Chondrocyte (in vitro differentiated cells): ENCODE measurements at places on chromosomes 6 and 20.
A peak's percentile ranks its signal among the peaks of the same experiment; 100 is the strongest.

DNA sequence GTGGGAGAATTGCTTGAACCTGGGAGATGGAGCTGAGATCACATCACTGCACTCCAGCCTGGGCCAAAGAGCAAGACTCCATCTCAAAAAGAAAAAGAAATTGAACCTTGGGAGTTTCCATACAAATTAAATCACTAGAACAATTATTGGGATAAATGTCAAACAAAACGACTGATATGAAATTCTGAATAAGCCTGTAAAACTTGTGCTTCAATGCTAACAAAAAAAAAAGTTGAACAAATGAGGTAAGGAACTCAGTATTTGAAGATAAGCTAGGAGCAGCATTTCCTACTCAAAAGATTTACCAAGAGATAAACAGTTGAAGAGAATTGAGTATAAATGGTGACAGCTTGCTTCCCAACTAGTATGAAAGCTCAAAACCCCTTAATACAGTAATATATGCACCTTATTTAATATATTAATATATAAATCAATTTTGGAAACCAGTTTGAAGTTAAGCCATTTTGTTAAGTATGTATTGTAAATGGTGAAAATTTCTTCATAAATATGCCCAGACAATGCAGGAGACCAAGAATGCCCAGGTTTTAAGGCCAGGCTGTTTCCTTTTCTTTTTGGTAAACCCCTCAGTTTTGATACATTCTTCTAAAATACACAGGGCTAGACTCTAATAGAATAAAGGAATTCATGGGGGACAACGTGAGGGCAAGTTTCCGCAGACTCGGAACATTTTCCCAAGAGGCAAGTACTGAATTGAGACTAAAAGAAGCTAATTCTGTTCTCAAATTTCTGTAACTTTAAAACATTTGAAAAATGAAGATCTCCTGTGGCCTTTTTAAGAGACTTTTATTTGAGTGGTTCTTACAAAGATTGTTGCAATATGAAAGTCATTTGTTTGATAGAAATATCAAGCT is 3.9 kb downstream of the ROMO1 start:
- no peak for DNase-seq

GRCh38 chr20:47243003-47243402 is 113.5 kb downstream of the ZMYND8 start:
- DNase-seq, result no peak

DNA sequence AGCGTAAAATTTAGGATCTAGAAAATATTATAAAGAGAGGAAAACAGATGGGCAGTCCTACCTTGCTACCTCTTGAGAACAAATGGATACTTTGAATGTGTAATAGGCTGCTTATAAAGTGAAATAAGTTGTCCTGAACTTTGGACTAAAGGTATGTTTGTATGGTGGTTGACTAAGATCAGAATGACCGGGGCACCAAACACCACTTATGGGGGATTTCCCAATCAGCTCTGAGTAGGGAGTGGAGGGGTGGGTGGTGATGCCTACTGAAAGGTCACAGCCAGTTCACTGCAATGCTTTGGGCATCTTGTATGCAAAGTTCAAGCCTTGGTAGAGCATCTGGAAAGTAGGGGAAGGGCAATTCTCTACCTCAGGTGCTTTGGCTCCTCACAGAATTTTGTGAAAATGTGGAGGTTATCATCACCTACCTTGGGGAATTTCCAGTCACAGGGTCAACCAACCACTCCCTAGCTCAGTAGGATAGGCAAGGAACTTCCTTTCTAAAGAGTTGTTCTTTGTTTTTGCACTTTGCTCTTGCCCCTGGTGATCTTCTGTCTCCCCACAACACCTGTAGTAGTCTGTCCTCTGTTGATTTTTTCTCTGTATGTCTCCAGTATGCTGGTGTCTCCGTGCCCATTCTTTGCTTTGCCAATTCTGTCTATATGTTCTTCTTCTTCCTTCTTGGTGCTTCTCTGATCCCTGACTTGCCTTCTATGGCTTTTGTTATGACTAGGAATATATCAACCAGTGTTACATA is at the start of gene TRIM31:
Gene TRIM31 (minus strand): TSS at position 88 of the 757 bp plus-strand sequence. CDS start 285 bp downstream, outside the sequence.
- no peak for DNase-seq

DNA sequence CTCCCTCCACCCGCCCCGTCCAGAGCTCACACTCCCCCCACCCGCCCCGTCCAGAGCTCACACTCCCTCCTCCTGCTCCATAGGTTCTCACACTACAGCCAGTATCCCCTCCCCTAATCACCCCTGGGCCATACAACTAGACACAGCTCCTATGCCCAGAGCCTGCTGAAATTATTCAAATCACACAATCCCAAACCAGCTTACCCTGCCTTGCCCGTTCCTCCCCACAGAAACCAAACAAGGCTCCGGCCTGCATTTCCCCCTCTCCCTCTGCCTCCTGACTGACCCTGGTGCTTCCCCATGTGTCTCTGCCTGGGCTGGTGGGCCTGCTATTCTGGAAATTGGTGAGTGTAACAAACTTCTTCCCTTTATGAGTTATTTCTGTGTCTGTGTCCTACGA is 18.6 kb downstream of the SLC2A4RG start:
- no peak for DNase-seq

DNA sequence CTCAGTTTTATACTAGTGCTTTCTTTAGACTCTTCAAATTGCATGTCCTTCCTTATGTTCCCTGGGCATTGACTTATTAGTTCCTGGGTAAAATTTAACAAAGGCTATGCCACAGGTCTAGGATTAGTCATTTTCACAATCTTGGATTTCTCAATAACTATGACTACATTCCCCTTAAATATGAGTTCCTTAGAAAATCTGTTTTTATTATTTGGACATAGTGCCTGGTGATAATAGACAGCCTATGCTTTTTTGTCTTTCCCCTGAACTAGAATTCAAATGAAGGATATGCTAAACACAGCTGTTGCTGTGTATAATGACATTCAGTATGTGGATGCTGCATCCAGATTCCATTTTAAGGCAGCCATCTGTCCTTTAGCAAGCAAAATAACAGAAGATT is 1252.8 kb upstream of the GJE1 start:
- DNase-seq, result no peak

DNA sequence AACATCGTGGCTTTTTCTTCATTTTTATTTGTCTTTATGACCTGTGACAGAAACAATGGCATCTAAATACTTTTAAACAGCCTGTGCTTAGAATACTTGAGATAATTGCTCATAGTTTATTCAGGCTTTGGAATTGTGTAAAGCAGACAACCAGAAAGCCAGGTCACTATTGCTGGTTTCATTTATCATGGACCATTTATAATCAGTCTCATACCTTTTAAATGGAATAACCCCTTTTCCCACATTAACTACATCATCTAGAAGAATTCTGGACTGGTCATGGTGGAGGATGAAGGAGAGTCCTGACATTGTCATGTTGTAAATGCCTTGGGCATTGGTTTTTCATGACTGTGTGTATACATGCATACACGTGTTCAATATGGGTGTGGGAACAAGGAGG is 661.5 kb downstream of the EPM2A start:
- no peak for DNase-seq

GRCh38 chr6:130622142-130622541 is 205.1 kb upstream of the SMLR1 start:
- no peak for DNase-seq

- peak; percentile 25 for DNase-seq
Observed at GRCh38 chr20:43658069-43658722, 8.7 kb upstream of the MYBL2 start.

DNA sequence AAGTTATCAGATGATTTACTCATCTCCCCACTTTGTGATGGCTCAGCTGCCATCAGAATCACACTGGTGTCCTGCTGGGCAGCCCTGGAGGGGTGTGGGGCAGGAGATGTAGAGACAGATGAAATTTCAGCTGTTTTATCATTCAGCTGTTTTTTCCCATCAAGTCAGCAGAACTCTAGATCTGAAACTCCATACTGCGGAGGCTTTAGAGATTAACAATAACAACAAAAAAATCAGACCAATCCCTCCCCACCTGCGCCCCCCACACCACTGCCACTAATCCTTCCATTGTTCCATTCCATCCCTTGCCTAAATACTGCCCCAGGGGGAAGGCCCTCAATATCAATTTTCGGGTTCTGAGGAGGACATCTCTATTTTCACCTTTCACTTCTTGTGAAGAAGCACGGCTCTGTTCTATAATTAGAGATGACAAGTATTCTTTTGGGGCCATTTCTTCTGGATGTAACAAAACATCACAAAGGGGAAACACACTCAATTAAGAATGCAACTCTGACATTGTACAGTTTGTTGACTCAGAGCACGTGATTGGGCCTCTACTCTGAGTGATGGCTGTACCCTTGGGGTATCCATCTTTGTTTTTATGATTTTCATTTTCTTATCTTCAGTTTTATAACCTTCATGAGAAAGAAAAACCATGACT is 396.3 kb downstream of the ZFAND3 start:
- DNase-seq, result no peak

- DNase-seq, result no peak
Observed at GRCh38 chr6:16925461-16925860, 164.2 kb upstream of the ATXN1 start.

DNA sequence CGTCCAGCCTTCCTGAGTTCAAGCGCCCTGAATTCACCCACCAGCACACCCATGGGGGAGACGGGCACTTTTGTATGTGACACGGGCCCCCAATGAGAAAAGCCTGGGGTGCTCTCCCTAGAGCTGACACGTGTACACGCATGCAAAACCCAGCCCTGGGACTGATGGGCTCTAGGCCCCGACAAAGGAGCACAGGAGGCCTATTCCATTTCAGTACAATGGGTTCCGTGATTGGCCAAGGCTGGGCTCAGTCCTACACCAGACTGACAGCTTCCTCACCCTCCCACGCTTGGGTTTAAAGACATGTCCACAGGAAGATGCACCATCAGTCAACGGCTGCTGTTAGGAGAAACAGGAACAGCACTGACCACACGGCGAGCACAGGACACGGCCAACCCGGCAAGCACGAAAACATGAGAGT is 8.8 kb downstream of the ZBTB46 start:
- DNase-seq, result no peak

DNA sequence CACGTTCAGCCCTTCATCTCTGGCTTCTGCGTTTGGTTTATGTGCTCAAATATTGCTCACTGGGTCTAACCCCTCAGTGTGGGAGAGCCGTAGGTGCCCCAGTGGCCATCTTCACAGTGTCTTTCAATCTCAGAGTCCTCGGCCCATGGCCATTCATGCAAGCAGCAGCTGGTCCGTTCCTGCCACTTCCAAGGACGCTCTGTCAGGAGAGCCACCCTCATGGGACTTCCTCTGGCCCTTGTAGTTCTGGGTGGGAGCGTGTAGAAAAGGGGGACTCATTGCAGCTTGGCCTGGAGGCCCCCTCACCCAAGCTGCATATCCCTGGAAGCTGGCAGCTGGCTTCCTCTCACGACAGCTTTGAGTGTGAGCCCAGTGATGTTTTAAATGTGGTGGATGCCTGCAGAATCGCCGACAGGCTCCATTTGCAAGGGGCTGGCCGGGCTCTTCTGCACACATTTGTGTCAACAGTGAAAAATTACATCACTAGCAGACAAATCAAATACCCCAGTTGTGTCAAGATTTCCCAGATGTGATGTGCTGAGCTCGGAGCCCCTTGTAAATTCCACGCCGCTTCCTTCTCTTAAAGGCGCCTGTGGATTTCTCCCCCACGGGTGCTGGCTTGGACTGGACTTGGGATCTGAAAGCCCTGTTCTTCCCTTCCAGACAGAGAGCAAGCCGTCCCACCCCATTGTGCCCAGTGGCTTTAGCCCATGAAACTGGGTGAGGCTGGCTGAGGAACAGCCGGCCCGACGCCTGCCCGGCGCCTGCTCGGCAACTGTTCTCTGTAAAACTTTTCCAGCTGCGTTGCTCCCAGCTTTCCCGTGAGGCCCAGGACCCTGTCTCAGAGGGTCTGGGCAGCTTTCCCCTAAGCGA is 360.1 kb downstream of the TAF4 start:
- no peak for DNase-seq

DNA sequence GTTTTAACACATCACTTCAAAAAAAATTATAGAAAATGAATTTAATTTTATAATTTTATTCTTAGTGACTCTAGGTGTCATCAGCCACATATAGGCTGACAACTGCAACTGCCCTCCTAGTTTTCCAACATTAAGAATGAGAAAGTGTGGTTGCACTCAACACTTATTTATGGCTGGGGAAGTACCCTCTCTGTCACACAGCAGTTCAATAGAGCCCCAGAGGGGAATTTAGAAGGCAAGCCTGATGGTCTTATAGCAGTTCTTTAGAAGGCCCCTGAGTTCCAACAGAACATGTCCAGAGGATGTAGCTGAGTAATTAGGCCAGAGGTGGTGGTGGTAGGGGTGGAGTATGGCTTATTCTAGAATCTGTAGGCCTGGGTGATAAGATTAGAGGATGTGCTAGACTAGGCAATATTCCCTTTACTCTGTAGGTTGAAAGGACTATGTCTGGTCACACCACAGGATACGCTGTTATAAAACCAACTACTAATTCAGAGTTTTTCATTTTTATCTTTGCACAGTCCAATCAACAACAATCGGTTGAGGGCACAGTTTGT is 226.5 kb upstream of the CITED2 start:
- DNase-seq, result no peak

DNA sequence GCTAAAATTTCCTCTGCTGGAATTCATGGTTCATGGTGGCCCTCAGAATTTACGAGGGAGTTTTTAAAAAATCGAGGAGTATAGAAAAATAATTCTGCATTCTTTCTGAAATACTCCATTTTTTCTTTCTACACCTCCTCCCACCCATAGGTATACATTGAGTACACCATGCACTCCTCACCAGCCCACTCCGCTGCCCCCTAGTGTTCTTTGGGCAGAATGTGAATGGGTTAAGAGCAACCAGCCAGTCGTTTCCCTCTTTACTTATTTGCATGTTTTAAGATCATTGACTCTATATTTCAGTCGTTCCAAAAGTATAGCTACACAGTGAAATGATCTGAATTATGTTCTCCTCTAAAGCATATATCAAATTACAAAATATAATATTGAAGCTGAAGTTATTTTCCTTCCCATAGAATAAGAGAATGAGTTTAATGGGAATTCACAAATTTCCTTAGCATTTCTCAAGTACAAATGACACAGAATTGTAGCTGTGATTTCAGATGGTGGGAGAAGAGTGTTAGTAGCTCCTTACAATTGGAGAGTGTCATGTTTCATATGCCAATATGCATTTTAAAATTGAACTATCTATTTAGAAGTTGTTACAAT is 977.7 kb upstream of the SLC35B3 start:
- DNase-seq, result no peak

DNA sequence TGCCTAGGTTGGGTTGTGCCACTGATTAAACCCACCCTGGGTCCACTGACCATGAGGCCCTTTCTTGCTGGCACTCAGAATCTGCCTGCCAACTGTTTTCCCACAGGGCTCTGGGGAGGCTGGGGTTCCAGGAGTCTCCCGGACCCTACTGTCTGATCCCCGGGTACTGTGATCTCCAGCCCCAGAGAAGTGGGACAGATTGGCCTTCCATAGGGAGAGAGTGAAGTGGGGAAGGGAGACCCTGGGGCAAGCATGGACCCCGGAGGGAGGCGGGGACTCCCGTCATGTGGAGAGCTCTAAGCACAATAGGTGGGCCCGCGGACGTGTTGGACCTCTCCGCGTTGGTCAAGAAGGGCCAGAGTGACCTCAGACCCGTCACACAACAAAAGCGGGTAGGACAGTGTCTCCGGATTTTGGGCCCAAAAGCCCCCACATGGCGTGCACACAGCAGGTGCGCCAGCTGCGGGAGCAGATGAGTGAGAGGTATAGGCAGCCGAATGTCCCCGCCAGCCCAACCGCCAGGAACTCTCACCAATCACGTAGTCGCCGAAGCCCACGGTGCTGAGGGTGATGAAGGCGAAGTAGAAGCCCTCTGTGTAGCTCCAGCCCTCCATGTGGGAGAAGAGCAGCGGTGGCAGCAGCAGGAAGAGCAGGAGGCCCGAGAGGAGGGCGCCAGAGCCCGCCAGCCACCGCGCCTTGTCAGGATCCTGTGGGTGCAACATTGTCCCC is 10.6 kb downstream of the KCNK17 start:
- no peak for DNase-seq

GRCh38 chr6:17015551-17016381 is 86.1 kb upstream of the STMND1 start:
- no peak for DNase-seq
